ENCODE measurements at places on chromosomes 12 and 14. TPM values are rescaled to one million over a fixed set of nuclear protein-coding genes. Genes with fewer than 3 reads are reported as not detected.

DNA sequence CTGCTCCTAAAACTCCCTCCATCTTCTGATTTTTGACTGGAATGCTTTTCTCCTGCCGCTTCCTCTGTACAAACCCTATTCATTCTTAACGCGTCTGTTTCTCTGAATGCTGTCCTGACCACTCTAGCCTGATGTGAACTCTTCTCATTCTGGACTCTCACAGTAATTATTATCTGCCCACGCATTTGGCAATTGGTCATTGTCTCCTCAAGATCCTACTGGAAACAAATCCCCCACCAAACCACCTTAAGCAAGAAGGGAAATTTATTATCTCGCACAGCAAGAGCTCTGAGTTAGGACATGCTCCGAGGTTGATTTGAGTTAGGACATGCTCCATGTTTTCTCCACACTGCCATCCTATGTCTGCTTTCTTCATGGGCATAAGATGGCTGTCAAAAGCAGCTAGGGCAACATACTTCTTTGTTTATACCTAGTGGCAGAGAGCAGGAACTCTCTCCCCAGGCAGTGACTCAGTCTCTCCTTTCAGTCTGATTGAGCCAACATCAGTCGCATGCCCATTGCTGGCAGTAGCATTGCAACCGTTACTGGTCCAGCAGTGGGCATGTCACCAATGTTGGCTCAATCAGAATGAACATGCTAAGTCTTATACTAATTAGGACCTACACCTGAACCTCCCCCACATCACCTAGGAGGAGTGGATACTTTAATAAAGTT is 102.2 kb downstream of the SSPN start:
- DNase-seq, result no peak

DNA sequence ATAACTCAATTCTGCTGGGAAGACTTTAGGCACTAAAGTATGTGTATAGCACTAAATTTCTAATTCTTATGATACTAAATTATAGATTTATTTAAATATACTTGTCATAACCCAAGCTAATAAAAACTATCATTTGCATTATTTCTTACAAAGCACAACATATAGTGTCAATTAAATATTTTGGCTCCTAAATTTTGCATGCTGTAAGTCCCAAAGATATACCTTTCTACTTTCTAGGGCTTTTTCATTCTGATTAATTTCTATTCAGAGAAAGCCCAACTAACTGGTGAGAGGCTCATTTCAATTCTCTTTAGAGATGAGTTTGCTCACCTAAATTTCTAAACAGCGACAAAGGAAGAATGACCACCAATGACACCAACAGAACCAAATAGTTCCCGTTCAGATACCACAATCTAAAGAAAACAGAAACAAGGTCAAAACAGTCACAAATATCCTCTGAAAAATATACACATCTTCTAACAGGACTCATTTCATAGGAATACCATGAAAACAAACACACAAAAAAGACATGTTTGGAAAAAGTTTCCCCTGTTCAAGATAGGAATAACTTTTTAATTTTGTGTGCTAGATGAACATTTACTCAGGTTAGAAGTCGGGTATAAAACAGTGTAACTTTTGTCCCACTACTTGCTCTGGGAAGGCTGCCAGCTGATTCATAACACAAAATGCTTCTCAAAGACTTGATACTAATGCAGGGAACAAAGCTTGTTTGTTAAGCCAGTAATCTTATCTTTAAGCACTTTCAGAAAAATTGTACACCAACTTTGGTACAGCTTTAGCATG is 7.6 kb downstream of the SLC38A2 start:
- DNase-seq, result no peak

DNA sequence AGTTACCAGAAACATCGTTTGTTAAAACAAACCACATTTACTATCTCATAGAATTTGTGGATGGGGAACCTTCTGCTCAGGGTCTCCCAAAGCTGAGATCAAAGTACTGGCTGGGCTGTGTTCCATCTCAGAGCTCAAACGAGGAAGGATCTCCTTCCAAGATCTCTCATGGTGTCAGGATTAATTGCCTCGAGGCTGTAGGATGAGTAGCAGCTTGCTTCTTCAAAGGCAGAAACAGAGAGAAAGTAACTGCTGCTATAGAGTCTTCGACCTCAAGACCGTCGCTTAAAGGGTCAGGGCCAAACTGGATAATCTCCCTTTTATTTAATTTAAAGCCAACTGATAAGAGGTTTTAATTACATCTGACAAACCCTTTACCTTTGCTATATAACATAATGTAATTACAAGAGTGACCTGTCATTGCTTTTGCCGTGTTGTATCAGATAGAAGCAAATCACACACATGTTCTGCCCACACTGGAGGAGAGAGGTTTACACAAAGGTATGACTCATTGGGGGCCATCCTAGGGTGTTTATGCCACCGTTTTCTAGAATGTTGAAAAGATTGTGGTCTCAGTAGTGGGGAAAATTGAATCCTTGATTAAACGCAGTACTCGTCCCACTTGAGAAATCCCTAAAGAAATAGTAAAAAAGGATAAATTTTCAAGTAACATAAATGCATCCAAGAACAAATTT is 868.8 kb upstream of the TMEM132C start:
- no peak for DNase-seq

DNA sequence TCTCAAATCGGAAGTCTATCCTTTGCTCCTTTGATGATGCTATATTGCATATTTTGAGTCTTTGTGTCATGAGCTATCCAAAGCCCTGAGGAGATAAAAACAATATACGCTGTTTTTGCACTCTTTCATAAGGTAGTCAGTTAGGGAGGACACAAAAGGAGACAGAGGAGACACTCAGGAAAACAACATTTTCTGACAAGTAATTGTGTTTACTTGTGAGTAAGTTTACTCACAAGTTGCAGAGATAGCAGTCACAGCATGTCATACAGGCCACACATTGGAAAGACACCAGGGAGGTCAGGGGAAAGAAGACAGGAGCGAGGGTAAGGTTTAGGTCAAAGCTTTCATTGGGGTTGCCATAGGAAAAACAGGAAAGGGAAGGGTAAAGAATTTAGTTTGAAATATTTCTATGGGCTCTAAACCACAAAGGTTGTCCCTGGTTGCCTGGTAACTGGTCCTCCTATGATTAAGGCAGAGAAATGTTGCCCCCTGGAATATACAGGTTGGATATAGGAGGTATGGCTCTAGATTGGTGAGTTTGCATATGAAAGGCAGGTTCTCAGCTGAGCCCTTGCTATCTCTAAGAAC is 7.4 kb upstream of the GABARAPL1 start:
- no peak for DNase-seq

GRCh38 chr12:49195736-49196135 is 6.9 kb upstream of the TUBA1A start:
- DNase-seq, result no peak

GRCh38 chr14:63394841-63395240 is 76.1 kb upstream of the GPHB5 start:
- no peak for DNase-seq

DNA sequence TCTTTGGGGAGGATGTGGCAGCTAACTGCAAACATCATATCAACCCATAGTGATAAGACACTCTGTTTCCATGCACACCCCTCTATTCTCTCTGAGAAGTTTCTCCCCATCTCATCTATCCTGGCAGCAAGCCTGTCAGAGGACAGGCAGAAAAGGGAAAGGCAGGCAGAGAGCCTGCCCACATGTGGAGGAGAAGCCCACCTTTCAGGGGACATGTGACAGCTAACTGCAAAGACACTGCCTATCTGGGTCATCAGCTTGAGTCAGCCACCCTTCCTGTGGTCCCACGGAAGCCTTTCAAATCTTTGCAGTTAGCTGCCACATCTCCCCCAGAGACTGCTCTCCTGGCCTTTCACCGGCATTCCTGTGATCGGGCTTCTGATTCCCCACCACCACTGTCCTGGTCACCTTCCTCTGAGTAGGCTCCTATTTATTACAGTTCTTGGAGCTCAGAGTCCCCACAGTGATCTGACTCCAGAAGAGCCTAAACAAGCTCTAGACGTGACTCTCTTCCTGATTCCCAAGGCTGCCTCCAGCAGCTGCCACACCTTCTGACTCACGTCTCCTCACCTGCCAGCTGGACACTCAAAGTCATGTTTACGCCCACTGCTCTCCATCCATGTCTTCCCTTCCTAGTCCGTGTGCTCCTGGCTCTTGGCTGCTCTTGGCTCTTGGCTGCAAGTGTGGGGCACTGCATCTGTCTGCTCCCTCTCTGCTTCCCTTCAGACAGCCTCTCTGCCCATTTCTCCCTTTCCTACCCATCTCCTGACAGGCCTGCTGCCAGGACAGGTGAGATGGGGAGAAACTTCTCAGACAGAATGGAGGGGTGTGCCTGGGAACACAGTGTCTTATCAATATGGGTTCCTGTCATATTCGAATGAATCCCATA is 7.5 kb upstream of the KRT1 start:
- DNase-seq, result no peak

DNA sequence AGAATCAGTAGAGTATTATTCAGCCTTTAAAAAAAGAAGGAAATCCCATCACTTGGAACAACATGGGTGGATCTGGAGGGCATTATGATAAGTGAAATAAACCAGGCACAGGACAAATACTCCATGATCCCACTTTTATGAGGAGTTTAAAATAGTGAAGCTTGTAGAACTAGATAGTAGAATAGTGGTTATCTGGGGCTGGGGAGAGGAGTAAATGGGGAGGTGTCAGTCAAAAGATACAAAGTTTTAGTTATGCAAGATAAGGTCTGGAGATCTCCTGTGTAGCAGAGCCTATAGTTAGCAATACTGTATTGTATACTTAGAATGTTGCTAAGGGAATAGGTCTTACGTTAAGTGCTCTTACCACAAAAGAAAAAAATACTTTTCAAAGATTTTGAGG is 64.9 kb downstream of the RIC8B start:
- no peak for DNase-seq

- no peak for DNase-seq
Observed at GRCh38 chr12:79119796-79120195, 255.2 kb downstream of the SYT1 start.

DNA sequence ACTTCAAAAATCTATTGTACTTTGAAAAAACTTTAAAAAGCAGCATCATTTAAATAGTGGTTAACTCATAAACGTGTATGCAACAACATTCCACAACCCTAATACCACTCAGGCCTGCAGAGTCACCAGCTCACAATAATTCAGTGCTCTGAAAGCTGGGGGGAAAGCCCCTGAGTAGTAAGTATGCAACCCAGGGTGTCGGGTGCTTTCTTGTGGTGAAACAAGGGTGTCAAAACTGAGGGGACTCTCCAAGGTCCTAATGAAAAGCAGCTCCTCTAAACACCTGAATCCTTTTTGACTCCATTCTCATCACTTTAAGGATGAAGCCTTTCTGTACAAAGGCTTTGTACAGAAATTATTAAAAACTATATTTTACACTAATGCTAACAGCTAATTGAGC is 33.7 kb downstream of the FGFR1OP2 start:
- DNase-seq, result no peak

DNA sequence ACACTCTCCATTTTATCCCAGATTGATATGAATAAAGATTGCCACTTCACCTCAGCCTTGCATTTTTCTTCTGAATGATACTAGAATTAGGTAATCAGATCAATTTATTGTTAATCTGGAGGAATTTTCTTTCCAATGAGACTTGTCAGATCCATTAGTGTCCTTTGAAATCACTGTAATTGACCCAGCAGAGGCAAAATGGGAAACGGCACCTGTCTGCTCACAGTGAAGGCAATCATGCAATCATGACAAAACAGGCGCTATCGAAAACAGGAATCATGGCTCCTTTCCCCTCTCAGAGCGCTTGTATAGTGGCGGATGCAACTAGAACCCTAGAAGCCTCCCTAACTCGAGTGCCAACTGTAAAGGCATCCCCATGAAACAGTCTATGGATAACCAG is 417.6 kb downstream of the GALC start:
- DNase-seq, result no peak

DNA sequence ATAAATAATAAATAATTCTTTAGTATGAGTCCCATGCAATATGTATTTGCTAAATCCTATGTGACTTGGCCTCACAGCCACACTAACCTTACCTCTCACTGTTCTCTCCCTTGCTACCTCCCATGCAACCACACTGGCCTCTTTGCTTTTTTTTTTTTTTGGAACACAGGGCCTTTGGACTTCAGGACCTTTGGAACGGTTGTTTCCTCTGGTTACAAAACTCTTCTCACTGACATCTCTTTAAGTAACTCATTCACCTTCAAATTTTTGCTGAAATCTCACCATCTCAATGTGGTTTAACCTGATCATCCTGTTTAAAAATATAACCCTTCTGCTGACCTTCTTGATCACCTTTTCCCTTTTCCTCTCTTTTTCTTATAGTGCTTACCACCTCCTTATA is 194.0 kb downstream of the SSPN start:
- no peak for DNase-seq

- no peak for DNase-seq
Observed at GRCh38 chr14:104700225-104700651, 10.8 kb downstream of the INF2 start.

The TPH2 gene
- 0.10 TPM for total RNA-seq

The BLOC1S1 gene
- 66.5 TPM for total RNA-seq

The GRIN2B gene
- 2.4 TPM for total RNA-seq

The PMCH gene
- not detected for total RNA-seq

The MFAP5 gene
- total RNA-seq, result 0.31 TPM

The TAC3 gene
- total RNA-seq, result 18.0 TPM

The GPR84 gene
- 0.41 TPM for total RNA-seq

The SLC5A8 gene
- total RNA-seq, result not detected

The EEF1AKMT3 gene
- total RNA-seq, result 8.6 TPM

The SLC24A4 gene
- total RNA-seq, result 1.1 TPM

The CCDC175 gene
- total RNA-seq, result not detected

The SLC8B1 gene
- 44.6 TPM for total RNA-seq
